Activated T-helper 1 cell treated with Interleukin-2 at 50 U/mL for 16 hours (primary cell): ENCODE measurements at places on chromosomes 12 and 14.

- DNase-seq = no peak
Observed at GRCh38 chr14:86933460-86933859, 1059.5 kb downstream of the GALC start.

DNA sequence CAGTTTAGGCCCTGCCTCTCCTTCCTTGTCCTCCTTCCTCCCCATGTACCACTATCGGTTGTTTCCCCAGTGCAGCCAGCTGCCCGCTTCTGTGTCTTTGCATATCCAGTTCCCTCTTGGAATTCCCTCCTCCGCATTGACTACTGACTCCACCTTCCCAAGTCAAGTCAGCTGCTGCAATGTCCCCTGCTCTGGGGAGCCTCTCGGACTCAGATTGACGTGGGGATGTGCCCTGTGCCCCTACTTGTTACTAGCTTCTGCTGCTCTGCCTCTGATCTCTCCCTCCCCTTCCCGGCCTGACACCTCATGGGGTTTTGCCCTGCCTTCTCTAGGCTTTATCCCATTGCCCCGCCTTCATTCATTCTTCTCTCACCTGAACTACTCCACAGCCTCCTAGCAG, 2.1 kb upstream of the CD9 start:
- no peak for DNase-seq

GRCh38 chr12:65446901-65447300, 168.4 kb downstream of the MSRB3 start:
- no peak for DNase-seq

GRCh38 chr12:41950455-41950854, 194.2 kb downstream of the GXYLT1 start:
- DNase-seq = no peak

DNA sequence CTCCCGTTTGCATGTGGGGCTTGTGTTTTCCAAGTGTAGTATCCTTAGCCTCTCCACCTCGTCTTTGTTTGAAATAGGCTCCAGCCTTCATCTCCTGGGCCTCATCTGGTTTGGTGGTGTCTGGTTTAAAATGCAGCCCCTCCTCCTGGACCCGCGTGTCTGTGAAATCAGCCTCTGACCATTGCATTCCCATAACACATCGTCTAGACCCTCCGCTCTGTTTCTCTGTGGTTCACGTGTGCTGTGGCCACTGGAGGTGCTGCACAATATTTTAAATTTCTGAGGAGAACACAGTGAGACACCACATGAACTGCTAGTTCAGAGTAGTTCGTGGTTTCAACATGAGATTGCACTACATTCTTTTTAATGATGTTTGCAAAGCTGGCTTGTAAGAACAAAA, 35.6 kb downstream of the UBE3B start:
- no peak for DNase-seq

DNA sequence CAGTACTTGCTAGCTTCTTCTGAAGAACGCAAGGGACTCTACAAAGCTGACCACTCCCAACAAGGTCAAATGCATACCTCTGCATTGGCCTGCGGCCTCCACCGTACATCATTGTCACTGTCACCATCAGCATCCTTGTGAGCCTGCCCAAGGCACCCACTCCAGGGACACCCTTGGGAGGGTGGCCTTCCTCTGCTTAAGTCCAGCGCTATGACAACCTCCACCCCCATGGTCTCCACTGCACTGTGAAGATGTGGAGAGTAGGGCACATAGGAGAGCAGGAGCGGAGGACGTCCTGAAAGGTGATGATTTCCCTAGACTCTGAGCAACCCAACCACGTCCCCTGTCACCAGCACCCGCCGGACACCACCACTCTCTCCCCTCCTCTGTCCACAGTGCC, 252.8 kb downstream of the ALG10 start:
- no peak for DNase-seq

GRCh38 chr14:54322701-54323337, 74.0 kb upstream of the CDKN3 start:
- DNase-seq = no peak

DNA sequence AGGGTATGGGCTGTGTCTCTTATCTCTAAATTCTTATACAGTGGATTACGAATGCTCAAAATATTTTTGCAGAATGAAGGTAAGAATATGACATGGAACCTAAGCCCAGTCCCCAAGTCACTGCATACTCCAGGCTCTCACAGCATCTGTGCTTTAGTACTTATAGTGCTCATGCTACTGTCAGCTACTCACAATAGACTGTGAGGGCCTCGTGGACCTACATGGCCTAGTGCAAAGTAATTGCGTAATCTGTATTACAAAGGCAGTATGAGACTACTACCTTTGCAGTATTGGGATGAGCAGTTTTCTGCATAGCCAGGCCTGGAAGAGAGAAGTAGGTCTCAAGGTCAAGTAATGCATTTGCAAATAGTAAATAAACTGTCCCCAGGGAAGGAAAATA, 27.9 kb downstream of the VWF start:
- no peak for DNase-seq

GRCh38 chr12:33438851-33439586, 600 bp downstream of the SYT10 start:
- DNase-seq = no peak

- DNase-seq = no peak
Observed at GRCh38 chr12:59649203-59649602, 53.4 kb downstream of the SLC16A7 start.

DNA sequence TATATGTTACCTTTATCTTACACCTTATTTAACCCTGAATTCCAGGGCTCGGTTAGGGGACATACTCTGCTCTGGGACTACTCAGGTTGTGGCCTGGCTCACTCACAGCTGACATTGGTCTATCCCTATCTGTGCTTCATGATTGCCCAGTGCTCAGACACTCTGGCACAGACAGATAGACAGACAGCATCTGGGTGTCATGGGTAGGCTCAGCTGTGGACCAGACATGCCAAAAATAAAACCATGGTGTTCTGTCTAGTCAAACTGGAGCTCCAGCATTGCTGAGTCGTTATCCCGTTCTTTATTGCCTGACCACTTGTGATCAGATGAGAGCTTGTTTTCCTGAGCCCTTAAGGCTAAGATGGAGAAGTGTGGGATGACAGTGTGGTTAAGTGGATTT, 29.0 kb downstream of the FBXW8 start:
- no peak for DNase-seq

DNA sequence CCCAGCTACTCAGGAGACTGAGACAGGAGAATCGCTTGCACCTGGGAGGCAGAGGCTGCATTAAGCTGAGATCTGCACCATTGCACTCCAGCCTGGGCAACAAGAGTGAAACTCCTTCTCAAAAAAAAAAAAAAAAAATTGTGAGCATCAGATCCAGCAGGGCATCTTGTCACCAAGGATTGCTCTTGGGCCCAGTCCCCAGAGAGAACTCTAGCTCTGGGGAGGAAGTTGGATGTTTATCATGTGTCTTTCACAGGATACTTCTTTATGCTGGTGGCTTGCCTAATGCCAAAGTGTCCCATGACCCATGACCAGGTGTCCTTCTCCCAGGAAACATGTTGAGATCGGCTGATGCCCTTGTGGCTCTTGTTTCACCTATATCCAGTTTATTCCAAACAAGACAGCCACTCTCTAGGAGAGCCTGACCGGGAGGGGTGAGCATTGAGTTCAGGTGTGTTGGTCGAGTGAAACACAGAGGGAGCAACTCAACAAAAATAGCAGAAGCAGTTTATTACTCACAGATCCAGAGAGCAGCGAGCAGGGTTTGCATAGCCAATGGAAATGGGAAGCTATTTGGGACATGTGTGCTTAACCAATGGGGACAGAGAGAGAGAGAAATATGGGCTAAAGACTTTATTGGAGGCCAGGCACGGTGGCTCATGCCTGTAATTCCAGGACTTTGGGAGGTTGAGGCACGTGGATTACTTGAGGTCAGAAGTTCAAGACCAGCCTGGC, 6.6 kb upstream of the TCHP start:
- no peak for DNase-seq

GRCh38 chr12:22283006-22283506, 51.5 kb downstream of the ST8SIA1 start:
- DNase-seq = no peak

- no peak for DNase-seq
Observed at GRCh38 chr14:95264271-95264973, 55.3 kb downstream of the CLMN start.

- no peak for DNase-seq
Observed at GRCh38 chr12:45557016-45557415, 172.5 kb upstream of the ARID2 start.

DNA sequence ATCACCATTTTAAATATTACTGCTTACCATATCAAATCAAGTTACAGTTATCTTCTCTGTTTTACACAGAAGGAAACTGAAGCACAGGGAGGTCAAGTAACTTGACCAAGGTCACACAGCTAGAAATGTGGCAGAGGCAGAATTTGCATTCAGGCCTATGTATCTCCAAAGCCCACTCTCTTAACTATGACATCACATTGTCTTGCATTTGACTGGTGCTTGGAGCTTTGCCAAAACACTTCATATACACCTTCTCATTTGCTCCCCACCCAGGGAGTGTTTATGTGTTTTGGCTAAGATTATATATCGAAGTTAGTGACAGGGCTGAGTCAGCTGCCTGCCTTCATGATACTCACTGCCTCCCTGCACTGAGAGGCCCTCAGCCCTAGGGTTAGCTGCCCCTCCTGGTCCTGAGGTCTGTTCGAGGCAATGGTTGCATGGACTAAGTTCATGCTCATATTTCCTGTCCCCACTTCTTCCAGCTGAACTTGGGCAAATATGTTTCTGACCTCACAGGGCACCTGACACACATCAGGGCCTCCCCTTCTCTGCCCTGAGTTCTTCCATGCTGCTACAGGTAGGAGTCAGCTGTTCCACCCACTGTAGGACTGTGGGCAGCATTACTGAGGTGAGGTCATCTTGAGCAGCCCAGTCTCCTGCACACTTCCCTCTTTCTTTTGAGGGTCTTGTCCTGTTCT, 1.8 kb downstream of the GALNT6 start:
- DNase-seq = no peak

GRCh38 chr12:10849425-10849878, at the start of gene PRR4:
PRR4 (minus strand) TSS chr12:10849475; CDS start chr12:10849437, 38 bp downstream.
- no peak for DNase-seq

- no peak for DNase-seq
Observed at GRCh38 chr12:129727100-129727499, 176.7 kb downstream of the TMEM132D start.

DNA sequence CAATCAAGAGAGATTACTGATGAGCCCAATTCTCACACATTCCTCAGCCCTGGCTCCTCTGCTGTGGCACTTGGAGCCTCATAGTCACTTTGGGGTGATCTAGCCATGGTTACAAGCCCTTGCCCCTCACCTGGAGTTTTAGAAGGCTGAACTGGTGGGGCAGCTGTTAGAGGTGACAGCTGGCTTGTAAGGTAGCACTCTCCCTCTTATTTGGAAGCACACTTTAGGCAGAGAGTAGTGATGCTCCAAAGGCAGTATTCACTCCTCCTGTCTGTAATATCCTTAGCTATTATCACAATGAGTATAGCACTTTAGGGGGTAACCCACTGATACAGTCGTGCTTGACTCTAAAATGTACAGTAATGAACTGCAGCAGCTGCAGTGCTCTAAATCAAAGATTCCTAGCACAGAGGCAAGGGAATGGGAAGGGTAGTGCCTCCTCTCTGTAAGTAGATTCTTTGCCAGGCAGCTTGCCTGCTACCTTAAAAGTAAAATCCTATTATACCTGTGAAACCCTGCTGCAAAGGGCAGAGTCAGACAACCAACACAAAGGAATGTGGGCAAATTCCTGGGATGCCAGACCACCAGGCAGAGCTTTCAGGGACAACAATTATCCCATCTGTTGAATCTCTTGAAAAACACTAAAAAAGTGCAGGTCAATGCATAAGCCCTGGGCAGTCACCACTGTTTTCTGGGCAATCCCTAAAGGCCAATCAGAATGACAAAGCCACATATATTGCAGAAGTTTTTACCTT, 336.3 kb downstream of the NOVA1 start:
- DNase-seq = no peak

DNA sequence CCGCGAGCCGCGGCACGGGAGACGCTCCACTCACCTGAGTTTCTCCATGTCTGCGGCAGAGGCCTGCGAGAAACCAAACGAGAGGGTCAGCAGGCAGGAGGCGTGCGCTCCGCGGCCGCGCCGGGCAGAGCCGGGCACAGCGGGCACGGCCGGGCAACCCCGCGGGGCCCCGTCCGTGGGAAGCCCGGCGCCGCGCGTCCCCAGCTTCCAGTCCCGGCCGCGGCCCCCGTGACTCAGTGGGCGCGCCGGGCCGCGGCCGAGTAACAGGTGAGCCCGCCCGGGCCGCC, 19.4 kb downstream of the BEGAIN start:
- DNase-seq = no peak

GRCh38 chr12:53413485-53414204, 10.0 kb upstream of the AMHR2 start:
- no peak for DNase-seq

DNA sequence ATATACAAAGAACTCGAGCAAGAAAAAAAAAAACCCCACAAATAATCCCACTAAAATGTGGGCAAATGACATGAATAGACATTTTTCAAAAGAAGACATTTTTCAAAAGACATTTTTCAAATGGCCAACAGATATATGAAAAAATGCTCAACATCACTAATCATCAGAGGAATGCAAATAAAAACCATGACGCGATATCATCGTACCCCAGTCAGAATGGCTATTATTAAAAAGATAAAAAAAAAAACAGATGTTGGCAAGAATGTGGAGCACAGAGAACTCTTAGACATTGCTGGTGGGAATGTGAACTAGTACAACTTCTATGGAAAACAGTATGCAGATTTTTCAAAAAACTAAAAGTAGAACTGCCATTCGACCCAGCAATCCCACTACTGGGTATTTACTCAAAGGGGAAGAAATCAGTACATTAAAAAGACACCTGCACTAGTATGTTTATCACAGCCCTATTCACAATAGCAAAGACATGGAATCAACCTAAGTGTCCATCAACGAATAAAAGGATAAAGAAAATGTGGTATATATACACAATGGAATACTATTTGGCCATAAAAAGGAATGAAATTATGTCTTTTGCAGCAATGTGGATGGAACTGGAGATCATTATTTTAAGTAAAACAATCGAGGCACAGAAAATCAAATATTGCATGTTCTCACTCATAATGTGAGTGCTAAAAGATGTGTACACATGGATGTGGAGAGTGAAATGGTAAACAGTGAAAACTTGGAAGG, 16.3 kb downstream of the ZBTB39 start:
- no peak for DNase-seq

DNA sequence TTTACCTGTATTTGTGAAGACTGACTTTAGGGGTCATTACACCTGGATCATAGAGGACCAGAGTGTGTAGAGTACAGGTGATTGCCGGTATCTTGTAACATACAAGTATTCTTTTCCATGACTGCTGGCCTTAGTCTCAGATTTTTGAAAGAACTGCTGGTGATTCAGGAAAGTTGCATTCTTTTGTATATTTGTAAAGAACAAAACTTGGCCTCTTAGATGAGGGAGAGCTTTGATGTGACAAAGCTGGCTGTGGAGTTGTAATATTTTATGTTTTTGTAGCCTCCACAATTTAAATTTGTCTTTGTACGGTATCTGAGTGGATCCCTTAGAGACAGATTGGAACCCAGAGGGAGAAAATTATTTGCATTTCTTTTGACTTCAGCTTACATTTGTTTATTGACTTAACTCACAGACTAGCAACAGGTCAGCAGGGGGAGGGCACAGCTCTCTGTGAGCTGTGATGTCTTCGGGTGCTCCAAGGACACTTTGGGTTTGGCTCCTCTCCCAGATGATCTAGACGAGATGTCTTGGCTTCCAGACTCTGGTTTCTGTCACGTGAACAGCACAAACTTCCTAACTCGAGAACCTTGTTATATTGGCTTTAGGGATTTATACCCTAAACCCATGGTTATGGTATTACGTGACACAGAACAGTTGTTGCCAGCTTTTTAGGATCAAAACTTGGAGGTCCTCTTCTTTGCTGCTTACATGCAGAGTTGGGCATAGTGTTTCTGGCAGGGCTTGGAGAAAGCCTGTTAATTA, 65.9 kb downstream of the DAAM1 start:
- DNase-seq = no peak

GRCh38 chr14:103538291-103539055, 9.5 kb downstream of the TRMT61A start:
- DNase-seq = no peak
